NAMALWA (cell line): ENCODE measurements at places on chromosomes 4 and X.

DNA sequence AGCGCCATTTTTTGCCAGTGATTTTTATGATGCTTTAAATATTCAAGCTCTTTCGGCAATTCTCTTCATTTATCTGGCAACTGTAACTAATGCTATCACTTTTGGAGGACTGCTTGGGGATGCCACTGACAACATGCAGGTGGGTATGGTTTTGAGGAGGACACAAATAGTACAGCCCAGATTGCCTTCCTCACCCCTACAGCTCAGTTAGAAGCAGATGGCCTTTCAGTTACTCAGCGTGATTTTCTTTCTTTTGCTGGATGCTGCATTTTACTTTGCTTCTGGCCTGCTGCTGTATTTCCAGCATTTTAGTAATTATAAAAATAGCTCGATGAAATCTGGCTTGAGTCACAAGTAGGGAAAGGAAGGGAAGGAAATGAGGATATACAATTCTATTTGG, 114.7 kb downstream of the SLC4A4 start:
- DNase-seq = no peak

DNA sequence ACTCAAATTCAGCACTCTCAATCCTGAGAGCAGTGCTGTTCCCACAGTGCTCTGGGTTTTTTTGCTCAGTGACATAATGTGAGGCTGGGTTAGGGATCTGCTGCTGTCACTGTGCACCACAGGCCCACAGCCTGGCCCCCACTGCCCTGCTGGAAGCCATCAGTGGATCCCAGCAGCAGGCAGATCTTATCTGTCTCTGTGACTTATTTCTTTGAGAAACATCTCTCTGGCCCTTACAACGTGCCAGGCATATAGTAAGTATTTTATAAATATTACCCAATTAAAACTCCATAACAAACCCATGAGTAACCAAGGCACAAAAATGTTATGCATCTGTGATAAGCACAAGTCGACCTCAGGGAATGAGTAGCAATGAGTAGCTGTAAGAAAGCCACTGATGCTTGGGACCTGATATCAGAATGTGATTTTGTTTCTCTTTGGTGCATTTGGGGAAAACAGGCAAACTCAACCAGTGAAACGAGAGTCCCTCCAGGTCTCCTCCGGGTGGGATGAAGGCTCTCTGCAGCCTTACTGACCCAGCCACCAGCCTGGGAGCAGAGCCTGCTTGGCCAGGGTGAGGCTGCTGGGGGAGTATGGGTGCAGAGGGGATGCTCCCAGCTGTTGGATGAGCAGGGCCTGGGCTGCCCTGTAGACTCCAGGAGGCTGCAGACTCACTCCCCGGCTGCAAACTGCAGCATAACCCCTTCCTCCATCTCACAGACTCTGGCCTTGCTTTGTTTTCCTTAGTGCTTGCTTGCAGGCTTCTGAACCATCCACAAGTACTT, 172.7 kb upstream of the LNX1 start:
- DNase-seq = no peak

DNA sequence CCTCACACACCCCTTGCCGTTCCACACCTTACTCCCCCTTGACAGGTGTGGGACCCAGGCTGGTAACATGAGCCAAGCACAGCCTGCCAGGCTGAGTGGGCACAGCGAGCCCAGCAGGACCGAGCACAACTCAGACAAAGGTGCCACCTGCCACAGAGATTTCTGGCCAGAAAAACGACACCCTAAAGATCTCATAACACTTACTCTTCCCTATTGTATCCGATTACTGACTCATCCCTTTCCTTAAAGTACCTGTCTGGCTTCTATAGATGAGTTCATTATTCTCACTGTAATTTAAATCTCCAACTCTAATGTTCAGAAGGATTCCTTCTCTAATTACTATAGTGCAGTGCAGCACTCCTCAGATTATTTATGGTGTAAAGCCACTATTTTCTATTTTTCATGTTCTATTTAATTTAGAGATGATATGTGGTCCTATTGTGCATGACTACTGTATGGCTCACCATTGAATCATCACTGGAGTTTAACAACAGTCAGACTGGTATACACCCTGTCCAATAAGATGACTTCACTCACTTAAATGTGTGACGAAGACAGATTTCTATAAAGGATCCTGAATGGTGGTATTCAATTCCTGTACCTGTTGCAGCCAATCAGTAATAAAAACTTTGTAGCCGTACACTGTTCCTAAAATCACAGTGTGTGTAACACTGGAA, 7.6 kb upstream of the SYTL5 start:
- no peak for DNase-seq

DNA sequence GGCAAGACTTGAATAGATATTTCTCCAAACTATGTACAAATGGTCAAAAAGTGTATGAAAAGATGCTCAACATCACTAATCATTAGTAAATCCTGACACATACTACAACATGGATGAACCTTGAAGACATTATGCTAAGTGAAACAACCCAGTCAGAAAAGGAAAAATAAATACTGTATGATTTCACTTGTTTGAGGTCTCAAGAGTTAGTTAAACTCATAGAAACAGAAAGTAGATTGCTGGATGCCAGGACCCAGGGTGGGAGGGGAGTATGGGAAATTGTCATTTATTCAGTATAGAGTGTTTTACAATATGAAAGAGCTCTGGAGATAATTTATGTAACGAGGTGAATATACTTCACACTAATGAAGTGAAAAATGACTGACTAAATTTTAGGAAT, 32.4 kb downstream of the PRMT9 start:
- no peak for DNase-seq

- DNase-seq = peak; percentile 25
These were observed 275.4 kb upstream of the PITX2 start for GRCh38 chr4:110898290-110898689.

GRCh38 chr4:6420972-6421371, 51.4 kb downstream of the PPP2R2C start:
- no peak for DNase-seq
